Activated CD4-positive, alpha-beta T cell treated with anti-CD3 and anti-CD28 coated beads, Interleukin-10, Interleukin-2, amounts not matched to agents 100 ng/mL and 50 ng/mL, durations not matched to agents 16 hours and 8 hours (primary cell): ENCODE measurements at places on chromosomes 3 and 15.

- peak; percentile 77 for DNase-seq
Observed at GRCh38 chr15:98160236-98160635, 199.7 kb downstream of the ARRDC4 start.

DNA sequence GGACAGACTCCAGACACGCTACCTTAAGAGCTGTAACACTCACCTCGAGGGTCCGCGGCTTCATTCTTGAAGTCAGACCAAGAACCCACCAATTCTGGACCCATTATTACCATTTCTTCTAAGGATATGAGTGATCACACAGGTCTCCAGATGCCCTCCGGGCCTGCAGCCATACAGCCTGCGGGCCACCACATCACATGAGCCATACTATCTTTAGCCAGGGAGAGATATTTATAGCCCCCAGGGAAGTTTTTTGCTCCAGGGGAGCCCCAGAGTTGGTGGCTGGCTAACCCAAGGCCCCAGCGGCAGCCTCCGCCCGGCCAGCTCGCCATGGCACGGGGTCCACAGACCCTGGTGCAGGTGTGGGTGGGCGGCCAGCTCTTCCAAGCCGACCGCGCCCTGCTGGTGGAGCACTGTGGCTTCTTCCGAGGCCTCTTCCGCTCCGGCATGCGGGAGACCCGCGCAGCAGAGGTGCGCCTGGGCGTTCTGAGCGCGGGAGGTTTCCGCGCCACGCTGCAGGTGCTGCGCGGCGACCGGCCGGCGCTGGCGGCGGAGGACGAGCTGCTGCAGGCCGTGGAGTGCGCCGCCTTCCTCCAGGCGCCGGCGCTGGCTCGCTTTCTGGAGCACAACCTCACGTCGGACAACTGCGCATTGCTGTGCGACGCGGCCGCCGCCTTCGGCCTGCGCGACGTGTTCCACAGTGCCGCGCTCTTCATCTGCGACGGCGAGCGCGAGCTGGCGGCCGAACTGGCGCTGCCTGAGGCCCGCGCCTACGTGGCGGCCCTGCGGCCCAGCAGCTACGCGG, at the start of gene KBTBD13:
KBTBD13 (plus strand) TSS at position 261 of the 805 bp plus-strand sequence; CDS start at position 331, 70 bp downstream.
- DNase-seq = no peak

GRCh38 chr3:29643034-29643425, 362.2 kb downstream of the RBMS3 start:
- no peak for DNase-seq

DNA sequence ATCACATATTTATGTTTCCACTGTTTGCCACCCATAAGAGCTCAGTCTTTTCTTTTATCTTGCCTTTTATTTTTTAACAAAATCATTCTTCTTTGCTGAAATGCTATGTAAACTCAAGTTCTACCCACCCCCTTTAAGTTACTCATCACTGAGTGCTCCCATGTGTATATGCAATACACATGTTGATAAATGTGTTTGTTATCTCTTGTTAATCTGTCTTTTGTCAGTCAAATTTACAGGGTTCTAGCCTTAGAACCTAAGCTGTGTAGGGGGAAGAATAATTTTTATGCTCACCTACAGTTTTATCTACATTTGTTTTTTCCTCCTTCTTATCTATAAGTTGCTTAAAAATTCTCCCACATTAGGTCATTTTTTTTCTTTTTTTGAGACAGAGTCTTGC, 1195.9 kb downstream of the ROBO2 start:
- DNase-seq = no peak

DNA sequence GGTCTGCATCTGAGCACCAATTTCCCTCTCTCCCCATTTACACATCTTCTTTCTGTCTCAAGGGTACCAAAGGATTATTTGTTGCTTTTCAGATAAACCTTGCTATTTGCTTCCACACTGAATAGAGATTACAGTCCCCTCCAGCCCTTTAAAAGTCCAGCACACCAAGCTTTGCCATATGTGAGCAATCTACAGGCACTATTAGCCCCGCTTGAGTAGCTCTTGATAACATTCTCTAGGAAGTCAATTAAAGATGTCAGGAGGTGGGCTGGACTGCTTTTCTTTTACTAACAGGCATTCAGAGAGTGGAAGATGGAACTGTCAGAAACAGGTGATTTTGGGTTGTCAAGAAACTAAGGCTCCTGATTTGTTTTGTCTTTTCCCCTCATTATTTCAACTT, 417.0 kb downstream of the ROBO2 start:
- DNase-seq = no peak

- peak; percentile 34 for DNase-seq
Observed at GRCh38 chr15:84699538-84700191, 16.3 kb downstream of the SEC11A start.

GRCh38 chr3:110969229-110970211, 102.1 kb upstream of the NECTIN3 start:
- no peak for DNase-seq

GRCh38 chr3:14609941-14610340, 41.6 kb upstream of the CCDC174 start:
- DNase-seq = no peak

GRCh38 chr15:71937650-71938311, 127.4 kb downstream of the NR2E3 start:
- no peak for DNase-seq

DNA sequence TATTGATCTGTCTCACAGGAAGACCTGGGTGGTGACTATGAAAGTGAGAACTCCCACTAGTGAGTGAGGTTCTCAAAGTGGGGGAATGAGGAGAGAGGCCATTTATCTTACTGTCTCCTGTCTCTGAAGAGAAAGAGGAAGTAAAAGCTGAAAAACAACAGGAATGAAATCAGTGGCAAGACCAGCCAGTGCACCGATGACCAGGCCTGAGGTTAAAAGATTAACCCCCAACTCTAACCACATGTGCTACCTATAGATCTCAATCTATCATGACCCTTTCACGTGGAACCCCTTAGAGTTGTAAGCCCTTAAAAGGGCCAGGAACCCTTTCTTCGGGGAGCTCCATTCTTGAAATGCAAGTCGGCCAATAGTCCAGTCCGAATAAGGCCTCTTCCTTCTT, 239.3 kb upstream of the CNTN6 start:
- DNase-seq = no peak

DNA sequence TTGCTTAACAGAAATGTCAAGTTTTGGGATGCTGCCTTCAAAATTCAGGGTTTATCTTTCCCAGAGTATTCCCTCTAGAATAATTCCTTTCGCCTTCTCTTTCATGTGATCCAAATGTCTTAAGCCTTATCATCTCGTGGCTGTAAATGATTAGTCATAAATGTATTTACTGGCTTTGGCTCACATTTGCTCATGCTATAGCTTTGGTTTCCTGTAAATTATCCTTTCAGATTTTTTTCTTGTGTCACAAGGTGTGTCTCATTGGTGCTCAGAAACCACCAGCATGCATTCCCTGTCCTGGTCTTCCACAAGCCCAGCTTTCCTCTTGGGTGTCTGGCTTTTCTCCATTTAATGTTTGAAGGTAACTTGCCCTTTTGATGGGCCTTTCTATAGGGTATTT, 692.7 kb upstream of the ALCAM start:
- no peak for DNase-seq

DNA sequence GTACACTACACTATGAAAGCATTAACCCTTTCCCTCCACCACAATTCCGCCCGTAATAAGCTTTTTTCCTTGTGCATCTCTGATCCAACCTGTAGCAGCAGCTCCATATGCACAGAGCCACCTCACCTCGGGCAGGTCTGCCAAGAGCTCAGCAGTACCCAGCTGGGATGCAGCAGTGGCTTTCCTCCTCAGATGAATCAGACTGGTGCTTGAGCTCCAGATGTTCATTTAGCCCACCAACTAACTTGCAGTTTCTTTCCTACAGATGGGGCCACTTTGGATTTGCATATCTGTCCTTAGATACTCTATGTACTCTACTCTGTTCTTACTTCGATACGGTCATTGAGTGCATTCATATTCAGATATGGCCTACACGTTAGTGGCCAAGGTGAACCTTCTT, 14.8 kb upstream of the FSIP1 start:
- no peak for DNase-seq
